Posterior cingulate gyrus (tissue), 11 donors: ENCODE measurements at places on chromosomes 2 and 18.

GRCh38 chr2:184425083-184425482, 173.2 kb upstream of the ZNF804A start:
- DNase-seq, result no peak

- no peak for DNase-seq
These were observed 38.6 kb downstream of the ALPK2 start for GRCh38 chr18:58590254-58590653.

DNA sequence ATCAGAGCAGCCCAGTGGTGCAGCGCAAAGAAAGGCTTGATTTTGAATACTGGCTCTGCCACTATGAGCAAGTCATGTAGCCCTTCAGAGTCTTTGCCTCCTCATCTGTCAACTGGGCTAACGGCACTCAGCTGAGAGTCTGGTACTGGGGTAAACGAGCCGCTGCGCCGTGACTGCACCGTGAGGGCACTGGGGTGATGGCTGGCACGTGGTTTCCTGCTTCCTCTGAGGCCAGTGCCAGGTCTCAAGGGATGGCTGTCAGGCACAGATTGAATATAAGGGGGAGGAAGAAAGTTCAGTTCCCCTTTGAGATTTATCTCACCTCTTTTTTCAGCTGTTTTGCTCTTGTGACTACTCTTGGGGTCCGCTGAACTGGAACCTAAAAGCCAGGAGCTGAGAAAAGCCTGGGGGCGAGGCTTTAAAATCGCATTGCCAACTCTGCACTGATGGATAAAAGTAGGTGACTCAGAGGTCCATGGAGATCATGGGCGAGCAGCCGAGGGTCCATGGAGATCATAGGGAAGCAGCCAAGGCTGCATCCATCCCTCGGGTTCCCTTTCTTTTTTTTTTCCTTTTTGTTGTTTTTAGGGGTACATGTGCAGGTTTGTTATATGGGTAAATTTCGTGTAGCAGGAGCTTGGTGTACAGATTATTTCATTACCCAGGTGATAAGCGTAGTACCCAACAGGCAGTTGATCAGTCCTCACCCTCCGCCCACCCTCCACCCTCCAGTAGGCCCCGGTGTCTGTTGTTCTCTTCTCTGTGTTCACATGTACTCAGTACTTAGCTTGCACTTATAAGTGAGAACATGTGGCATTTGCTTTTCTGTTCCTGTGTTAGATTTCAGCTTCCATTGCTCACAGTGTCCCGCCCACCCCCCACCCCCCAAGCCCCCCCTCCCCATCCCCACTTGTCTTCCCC, 114.3 kb downstream of the SPP2 start:
- no peak for DNase-seq

- no peak for DNase-seq
These were observed 148.0 kb downstream of the DNER start for GRCh38 chr2:229566370-229566769.

GRCh38 chr2:69559442-69560146, 83.9 kb downstream of the AAK1 start:
- no peak for DNase-seq

GRCh38 chr2:23219666-23220065, 165.3 kb upstream of the KLHL29 start:
- no peak for DNase-seq
